ENCODE measurements at places on chromosomes 1 and 21.

DNA sequence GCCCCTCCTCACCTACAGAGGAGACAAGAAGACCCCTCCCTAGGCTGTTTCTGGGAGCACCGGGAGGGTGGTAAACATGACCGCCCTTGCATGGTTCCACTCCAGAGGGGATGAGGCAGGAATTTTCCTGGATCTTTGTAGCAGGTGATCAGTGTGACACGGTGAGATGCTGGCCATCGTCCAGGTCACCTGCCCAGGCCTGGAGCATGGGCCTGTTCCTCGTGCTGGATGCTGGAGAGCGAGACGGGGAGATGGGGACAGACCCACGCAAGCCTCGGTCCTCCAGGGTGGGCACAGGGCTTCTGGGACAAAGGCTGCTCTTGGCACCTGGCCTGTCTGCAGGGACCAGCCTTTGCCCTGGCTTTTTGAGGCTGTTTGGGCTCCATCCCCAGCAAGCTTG lies 46.2 kb downstream of the DMRTB1 start:
- DNase-seq: no peak

GRCh38 chr1:189859385-189859977 lies 618.2 kb downstream of the BRINP3 start:
- DNase-seq: no peak

GRCh38 chr1:234907208-234907939 lies 221.3 kb downstream of the TOMM20 start:
- DNase-seq: no peak

- no peak for DNase-seq
Observed at GRCh38 chr1:210598135-210598652, 269.5 kb downstream of the HHAT start.

DNA sequence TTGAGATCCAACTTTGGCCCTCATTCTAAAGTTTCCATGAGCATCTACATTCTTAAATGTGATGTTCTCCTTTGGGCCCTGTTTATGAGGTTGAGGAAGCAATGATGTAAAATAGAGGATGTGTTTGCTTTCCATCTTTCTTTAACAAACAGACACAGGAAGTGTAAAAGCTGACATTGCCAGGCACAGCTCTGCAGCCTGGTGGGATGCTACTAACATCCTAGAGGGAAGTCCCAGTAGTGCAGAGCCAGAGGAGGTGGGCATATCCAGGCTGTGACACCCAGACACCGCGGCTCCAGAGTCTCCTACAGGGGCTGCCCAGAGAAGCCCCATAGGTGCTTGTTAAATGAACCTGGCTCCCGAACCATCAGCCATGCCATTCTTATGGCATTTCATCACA lies 16.2 kb downstream of the OLFML2B start:
- no peak for DNase-seq

- no peak for DNase-seq
Observed at GRCh38 chr1:17246971-17247370, 1.9 kb upstream of the PADI3 start.

- DNase-seq: no peak
Observed at GRCh38 chr1:238675221-238675620, 711.1 kb upstream of the CHRM3 start.

DNA sequence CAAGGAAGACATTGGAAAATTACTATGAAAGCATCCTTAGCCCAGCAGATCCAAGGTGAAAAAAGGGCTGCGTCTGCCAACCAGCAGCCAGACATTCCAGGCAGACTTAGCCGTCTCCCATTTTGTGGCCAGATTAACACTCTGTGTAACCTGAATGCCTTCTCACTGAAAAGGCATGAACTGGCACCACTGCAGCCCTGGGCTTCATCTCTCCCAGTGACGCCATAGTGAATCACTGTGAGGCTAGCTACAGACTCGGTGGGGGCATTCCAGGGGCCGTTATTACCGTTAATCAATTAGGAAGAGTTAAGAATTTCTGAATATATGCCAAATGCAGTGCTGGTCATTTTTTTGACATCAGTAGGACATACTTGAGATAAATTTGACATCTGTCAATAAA lies 627.4 kb downstream of the LMO4 start:
- no peak for DNase-seq

DNA sequence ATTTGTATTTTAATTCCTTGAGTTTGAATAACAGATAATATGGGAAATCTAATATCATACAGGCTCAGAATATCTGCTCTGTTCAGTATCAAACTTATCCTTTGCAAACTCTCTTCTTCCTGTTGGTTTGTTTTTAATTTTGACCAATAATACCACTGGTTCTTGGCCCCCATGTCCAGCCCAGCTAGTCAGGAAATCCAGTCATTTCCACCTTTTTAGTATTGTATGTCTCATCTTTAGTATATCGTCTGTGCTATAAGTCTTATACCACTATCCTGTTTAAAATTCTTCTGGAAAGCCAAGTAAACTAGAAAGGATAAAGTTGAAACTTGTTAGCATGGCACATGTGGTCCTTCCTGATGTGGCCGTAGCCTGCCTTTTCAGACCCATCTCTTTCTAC lies 10.7 kb downstream of the SCCPDH start:
- no peak for DNase-seq

DNA sequence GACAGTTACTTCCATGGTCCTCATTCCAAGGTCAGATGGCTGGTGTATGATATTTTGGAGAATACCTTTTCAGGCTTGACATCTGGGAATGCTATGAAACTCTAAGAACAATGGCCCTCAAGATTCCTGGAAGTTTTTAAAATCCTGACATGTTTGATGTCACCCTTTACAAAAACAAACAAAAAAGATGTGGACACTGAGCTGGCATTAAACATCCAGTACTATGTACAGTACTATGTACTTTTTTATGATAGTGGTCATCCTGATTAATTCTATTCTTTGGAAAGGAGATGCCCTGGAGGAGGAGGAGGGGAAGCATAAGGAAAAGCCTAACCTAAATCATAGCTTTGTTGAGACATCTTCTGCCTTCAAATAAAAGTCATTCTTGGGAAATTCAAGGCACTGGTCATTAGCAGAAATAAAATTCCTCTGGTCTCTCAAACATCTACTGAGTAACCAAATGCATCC lies 235.4 kb downstream of the HMCN1 start:
- no peak for DNase-seq

- no peak for DNase-seq
Observed at GRCh38 chr1:246281639-246282038, 225.4 kb downstream of the SMYD3 start.

- DNase-seq: no peak
Observed at GRCh38 chr21:21156957-21157356, 158.7 kb downstream of the NCAM2 start.

DNA sequence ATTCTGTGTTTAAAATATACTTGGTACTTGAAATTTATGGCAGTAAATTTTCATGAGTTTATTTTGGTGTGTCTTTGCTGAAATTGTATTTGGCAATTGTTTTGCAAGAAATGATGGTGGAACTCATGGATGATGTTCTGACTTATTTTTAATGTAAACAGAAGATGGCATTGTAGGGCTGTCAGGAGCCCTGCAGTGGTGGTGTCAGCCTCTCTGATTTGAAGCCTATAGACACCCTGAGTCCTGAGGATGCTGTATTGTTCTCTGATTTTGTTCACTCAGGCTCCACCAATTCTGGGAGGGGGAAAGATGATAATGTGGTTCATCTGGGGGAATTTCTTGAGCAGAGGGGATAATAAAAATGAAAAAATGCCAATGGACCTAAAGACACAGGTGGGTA lies 79.8 kb downstream of the LHX8 start:
- DNase-seq: no peak

- no peak for DNase-seq
Observed at GRCh38 chr21:44427241-44428120, 27.8 kb upstream of the LRRC3 start.

DNA sequence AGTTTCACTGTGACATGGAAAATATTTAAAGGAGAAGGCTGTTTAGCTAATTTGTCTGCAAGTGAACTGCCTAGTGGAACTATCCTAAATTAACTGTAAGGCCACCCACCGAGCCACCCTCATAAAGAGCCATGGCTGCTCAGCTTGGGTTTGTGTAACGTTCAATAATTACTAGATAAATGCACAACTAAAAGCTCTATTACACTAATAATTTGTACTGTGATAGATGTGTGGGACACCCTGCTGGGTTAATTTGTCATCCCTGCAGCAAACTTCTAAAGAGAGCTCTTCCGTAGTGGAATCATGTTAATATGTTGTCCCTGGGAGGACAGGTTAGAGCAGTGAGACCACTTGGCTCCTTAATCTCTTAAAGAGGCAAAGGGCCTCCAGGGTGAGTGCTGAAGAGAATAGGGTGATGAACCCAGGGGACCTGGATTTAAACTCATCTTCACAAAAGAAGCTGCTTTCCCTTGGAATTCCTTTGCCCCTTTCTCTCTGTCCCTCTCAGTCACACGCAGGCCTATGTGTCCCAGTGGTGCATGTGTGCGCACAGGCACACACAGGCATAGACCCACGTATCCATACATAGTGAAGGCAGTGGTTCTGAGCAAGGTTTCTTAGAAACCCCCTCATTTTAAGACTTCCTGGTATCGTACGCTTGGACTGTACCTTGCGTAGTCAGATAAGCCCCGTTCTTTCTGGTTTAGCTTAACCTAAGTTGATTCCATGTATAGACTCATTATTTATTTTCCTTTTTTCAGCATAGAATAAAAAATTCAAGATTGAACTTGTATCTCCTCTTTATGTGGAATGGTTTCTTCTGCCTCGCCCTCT lies 310.3 kb downstream of the NFIA start:
- no peak for DNase-seq

GRCh38 chr1:206555473-206555935 lies 48.2 kb downstream of the RASSF5 start:
- no peak for DNase-seq

GRCh38 chr21:26555540-26556146 lies 17.4 kb downstream of the CYYR1 start:
- DNase-seq: no peak

DNA sequence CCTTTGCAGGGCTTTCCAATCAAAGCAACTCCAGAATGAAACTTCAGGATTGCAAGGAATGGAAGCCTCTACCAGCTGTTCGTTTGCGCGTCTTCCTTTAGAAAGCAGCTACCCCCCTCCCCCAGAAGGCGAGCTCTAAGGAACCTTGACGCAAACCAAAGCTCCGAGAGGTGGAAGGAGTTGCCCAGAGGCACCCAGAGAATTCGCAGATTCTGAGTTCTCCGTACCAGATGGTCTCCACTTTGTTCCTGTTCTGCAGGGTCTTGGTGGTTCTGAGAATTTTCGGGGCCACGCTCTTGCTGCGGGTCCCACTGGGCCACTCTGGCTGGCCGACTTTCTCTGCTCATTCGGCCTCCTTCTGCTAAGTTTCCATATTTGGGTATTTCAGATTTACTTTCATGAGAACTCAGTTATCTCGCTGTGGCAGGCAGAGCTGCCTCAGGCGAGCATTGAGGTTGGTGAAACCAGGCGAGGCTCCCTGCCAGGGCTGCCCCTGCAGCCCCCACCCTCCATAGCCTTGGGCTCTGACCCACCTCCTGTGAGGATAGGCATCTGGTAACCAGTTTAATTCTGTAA lies 801 bp downstream of the TRAF5 start:
- no peak for DNase-seq

DNA sequence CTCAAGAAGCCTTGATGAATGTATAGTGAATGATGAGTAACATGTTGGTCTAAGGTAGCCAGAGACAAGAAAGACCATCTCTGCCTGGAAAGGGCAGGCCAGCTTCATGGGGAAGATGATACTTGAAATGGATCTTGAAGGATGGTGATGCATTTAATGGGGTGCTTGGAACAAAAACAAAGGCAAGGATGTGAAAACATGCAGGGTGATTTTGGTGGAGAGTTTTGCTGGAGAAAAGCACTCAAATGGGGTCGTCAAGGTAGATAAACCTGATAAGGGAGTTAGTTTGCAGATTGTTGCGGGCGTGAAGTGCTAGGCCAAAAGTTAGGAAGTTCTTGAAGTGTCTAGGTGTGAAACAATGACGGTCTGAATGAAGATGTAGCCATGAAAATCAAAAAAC lies 205.4 kb downstream of the HLX start:
- no peak for DNase-seq

DNA sequence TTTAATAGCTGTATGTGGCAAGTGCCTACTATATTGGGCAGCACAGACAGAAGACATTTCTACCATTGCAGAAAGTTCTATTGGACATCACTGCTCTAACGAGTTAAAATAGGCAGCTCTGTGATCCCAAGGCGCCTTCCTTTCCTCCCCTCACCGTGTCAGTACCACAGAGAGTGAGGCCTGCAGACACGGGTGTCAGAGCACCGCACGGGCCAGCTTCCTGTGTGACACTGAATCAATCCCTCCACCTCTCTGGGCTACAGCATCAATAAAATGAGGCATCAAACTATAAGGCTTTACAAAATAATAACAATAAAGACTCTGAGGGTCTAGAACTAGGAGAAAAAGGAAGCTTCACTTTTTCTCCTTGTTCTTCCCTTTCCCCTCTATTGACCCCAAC lies 246.7 kb downstream of the FOXD2 start:
- no peak for DNase-seq

DNA sequence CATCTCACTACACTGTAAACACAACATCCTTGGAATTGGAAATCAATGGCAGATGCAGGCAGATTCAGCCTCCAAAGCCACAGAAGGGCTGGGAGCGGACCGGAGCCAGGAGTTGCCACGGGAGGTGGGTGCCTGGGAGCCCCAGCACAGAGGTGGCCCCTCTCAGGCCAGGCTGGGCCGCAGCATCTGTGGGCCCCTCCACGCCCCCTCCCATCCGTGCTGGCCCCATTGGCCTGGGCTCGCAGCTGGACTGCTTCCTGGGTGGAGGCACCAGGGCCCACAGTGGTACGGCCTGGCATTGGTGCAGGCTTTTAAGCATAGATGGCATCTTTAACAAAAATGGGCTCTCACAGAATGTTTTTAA lies 64.2 kb downstream of the SLX9 start:
- no peak for DNase-seq

GRCh38 chr21:25878344-25878743 lies 143.6 kb downstream of the GABPA start:
- no peak for DNase-seq

- DNase-seq: no peak
Observed at GRCh38 chr1:223747838-223748335, 35.5 kb downstream of the CAPN2 start.

- DNase-seq: no peak
Observed at GRCh38 chr1:180630408-180631193, 1.2 kb upstream of the XPR1 start.

GRCh38 chr1:160608057-160608456 lies 28.8 kb upstream of the CD84 start:
- no peak for DNase-seq

GRCh38 chr1:45815667-45816458 lies 12.5 kb downstream of the MAST2 start:
- DNase-seq: no peak

GRCh38 chr1:78831731-78832360 lies 174.7 kb downstream of the ADGRL4 start:
- no peak for DNase-seq

All from NCI-H1436 (cell line).